Cardiac muscle cell (in vitro differentiated cells and primary cell): ENCODE measurements at places on chromosomes 3 and 15. TPM values are rescaled to one million over a fixed set of nuclear protein-coding genes. Genes with fewer than 3 reads are reported as not detected.

The GPR176 gene
- 1.4 and 5.9 TPM in 2 replicates for polyA plus RNA-seq

The CATSPER2 gene
- 4.6 and 5.3 TPM in 2 replicates for polyA plus RNA-seq

The UROC1 gene
- not detected in 2 replicates for polyA plus RNA-seq

The ANKRD34C gene
- polyA plus RNA-seq: not detected in 2 replicates

The LMCD1 gene
- 18.6 and 22.9 TPM in 2 replicates for polyA plus RNA-seq

The CLDN16 gene
- not detected in 2 replicates for polyA plus RNA-seq

The MAP6D1 gene
- 10.2 and 10.3 TPM in 2 replicates for polyA plus RNA-seq

The NANOGP8 gene
- polyA plus RNA-seq: 0.25 TPM in 1 of 2 replicates, not detected in the other

The IL16 gene
- polyA plus RNA-seq: 0.45 TPM in 1 of 2 replicates, not detected in the other

The BCL2A1 gene
- 0.18 TPM in 1 of 2 replicates, not detected in the other for polyA plus RNA-seq

The ACTRT3 gene
- polyA plus RNA-seq: 1.7 and 2.3 TPM in 2 replicates

The INAFM2 gene
- polyA plus RNA-seq: 186 and 330 TPM in 2 replicates

The SPATA12 gene
- 0.91 TPM in 1 of 2 replicates, not detected in the other for polyA plus RNA-seq

The SEMA3B gene
- 20.6 and 23.1 TPM in 2 replicates for polyA plus RNA-seq

The EPM2AIP1 gene
- polyA plus RNA-seq: 34.8 and 38.0 TPM in 2 replicates

The FOXB1 gene
- not detected in 2 replicates for polyA plus RNA-seq

The EIF4E3 gene
- polyA plus RNA-seq: 10.5 and 10.8 TPM in 2 replicates

The STRIT1 gene
- not detected in 2 replicates for polyA plus RNA-seq

The MASP1 gene
- 428 and 517 TPM in 2 replicates for polyA plus RNA-seq

The RBM15B gene
- 37.9 and 49.2 TPM in 2 replicates for polyA plus RNA-seq

The CYB561D2 gene
- 15.7 and 23.8 TPM in 2 replicates for polyA plus RNA-seq

The RPSA gene
- polyA plus RNA-seq: 329 and 344 TPM in 2 replicates

The MYLK gene
- polyA plus RNA-seq: 5.8 TPM in 2 replicates

The CGNL1 gene
- polyA plus RNA-seq: 62.9 and 75.4 TPM in 2 replicates

The CHCHD4 gene
- 27.8 and 31.0 TPM in 2 replicates for polyA plus RNA-seq

The PLSCR5 gene
- 5.0 and 6.8 TPM in 2 replicates for polyA plus RNA-seq

The MYZAP gene
- 175 and 230 TPM in 2 replicates for polyA plus RNA-seq

The GOLGA8R gene
- polyA plus RNA-seq: 0.50 and 0.54 TPM in 2 replicates

The SPSB4 gene
- 57.0 and 58.3 TPM in 2 replicates for polyA plus RNA-seq
